Activated T-helper 1 cell treated with anti-CD3 and anti-CD28 coated beads, Interleukin-12 subunit alpha, Interleukin-12 subunit beta, Interleukin-2, Interleukin-4 antibody, amounts not matched to agents 30 ng/mL and 10 ng/mL and 1 ng/mL, durations not matched to agents 14 hours and 24 hours and 36 hours (primary cell): ENCODE measurements at places on chromosomes 5 and 9. TPM values are rescaled to one million over a fixed set of nuclear protein-coding genes. Genes with fewer than 3 reads are reported as not detected.

REEP2 gene
- 5.1 and 5.4 TPM in 2 replicates for total RNA-seq

DMRT3 gene
- not detected in 2 replicates for total RNA-seq

UTP15 gene
- total RNA-seq, result 61.0 and 64.1 TPM in 2 replicates

SHISAL2B gene
- not detected in 2 replicates for total RNA-seq

IFNA17 gene
- not detected in 2 replicates for total RNA-seq

DNA sequence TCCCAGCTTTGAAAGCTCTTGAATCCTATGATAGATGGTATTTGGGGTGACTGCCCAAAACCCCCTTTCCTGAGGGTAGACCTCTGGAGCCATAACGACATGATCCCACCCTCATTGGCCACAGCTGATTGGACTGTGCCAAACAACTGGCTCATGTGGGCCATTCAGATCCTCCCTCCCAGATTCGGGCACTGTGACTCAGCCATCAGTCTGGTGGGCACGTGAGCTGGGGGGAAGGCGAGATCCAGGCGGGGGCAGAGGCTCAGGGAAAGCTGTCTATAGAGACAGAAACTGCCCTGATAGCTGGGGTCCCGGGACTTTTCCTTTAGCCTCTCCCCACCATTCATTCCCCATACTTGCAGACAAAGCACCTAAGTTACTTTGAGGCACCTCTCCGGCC lies 15.1 kb upstream of the NCS1 start:
- DNase-seq, result no peak

DNA sequence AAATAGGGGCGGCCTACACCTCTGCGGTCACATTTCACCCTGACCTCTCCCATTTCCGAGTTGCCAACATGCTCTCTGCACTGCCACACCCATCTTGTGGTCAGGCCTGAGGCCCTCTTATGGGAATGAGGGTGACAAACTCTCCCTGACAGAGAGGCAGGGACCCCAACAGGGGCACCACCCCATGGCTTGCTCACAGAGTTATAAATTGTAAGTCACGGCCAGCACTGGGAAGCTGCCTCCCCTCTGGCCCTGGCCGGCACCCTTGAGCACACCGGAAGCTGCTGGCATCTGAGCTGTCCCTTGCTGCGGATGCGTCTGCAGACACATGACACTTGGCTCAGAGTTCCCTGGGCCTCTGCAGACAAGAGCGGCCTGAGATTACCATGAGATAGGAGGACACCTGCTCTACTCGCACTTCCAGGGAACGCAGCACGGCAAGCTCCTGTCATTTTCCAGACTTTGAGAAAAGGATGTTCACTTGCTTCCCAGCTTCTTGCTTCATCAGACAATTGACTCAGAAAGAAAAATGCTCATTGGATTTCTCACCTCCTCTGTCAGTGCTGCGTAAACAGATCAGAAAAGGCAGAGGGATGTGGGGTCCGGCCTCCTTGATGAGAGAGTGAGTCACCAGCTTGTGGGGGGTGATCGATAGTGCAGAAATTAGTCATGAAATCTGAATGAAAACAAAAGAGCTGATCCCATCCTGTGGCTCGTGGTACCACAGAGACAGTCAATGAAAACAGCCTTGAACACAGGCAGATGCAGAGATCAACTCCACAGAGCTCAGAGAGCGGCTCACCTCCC lies 269.8 kb downstream of the SYK start:
- DNase-seq, result peak; percentile 35

- no peak for DNase-seq
Measured at GRCh38 chr5:149370878-149371277, 8.2 kb downstream of the IL17B start.

DNA sequence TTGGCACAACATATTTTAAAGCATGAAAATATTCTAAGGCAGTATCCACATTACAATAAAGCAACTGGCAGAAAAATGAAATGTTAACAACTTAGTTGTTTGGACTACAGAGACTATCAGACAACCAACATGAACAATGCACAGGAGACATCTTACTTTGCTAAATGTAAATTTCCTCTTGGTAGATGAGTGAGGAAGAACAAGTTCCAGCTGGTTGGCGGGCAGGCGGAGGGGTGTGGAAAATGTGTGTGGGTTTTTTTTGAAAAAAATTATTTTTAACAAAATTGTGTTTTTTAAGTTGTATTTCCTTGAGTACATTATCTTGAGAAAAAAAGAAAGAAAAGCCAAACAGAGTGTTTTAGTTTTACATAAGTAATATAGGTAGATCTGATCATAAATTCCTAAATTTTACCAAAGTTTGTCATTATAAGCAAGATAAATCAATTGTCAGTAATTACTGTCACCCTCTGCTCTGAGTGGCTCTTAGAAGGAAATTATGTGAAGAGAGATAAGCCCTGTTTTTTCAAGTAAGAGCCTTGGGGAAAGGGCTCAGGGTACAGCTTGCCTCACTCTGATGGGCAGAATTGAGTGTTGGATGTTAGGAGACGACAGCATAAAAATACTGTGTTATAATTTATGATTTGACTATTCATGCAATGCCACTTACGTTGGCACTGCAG lies 42.5 kb downstream of the TMEM167A start:
- no peak for DNase-seq

- DNase-seq, result no peak
Measured at GRCh38 chr9:38041564-38042243, 27.3 kb downstream of the SHB start.

- DNase-seq, result no peak
Measured at GRCh38 chr9:100567856-100568255, 10.0 kb upstream of the CAVIN4 start.

DNA sequence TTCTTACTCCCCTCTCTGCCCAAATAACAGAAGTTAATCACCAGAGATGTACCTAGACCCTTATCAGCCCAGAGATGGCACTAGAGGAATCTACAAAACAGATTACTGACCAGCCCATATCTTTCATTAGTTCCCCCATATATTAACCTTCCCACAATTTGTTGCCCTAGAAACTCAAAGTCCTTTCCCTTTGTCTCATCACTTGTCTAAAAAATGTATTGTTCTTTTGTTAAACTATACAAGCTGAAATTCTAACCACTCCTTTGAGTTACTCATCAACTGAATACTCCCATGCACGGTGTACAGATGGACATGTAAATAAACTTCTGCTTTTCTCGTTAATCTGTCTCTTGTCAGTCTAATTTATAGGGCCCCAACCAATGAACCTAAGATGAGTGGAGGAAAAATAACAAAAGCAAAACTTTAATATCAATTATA lies 130.9 kb downstream of the CCDC192 start:
- no peak for DNase-seq

GRCh38 chr5:96961053-96961452 lies 25.2 kb downstream of the LNPEP start:
- DNase-seq, result peak; percentile 17

DNA sequence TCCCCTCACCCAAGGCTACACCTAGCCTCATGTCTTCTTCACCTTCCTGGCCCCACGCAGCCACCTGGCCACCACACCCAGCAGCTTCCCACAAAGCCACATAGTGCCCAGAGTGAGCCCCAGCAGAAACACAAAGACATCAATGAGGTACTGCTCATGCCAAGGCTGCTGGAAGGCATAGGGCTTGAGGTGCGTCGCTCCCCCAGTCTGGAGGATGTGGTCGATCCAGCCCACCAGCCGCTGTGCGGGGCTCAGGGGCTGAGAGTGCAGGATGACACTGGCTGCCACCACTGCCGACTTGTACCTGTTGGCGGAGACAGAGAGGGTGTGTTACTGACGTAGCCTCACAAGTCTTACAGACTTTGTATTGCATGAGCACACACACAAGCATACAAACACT lies 15.8 kb upstream of the CAPSL start:
- no peak for DNase-seq

DNA sequence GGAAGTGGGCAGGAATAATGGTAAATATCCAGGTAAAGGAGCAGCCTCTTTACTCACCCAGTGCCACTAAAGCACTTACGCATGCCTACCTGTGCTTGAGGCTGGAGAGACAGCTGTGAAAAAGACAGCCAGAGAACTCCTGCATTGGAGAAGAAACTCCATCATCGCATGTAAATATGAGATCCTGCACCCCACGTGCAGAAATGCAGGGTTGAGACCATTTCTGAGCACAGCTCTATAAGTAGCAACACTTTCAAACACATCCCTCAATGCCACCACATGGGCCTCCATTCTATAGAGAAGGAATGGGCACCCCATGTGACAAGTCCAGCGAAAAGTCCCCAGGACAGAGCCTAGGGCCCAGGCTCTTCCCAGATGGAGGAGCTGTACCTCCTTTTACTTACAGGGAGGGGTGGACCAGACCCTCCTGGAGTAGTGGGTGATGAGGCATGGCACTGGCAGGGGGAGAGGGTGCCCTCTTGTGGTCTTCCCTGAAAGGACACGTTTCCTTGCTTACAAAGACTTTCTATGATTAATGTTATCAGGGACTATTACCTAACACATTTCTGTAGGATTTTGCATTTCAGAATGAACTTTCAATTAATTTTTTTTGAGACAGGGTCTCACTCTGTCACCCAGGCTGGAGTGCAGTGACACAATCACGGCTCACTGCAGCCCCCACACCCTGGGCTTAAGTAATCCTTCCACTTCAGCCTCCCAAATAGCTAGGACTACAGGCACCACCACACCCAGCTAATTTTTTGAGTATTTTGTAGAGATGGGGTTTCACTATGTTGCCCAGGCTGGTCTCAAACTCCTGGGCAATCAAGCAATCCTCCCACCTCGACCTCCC lies 55.3 kb upstream of the IL17B start:
- peak; percentile 21 for DNase-seq

DNA sequence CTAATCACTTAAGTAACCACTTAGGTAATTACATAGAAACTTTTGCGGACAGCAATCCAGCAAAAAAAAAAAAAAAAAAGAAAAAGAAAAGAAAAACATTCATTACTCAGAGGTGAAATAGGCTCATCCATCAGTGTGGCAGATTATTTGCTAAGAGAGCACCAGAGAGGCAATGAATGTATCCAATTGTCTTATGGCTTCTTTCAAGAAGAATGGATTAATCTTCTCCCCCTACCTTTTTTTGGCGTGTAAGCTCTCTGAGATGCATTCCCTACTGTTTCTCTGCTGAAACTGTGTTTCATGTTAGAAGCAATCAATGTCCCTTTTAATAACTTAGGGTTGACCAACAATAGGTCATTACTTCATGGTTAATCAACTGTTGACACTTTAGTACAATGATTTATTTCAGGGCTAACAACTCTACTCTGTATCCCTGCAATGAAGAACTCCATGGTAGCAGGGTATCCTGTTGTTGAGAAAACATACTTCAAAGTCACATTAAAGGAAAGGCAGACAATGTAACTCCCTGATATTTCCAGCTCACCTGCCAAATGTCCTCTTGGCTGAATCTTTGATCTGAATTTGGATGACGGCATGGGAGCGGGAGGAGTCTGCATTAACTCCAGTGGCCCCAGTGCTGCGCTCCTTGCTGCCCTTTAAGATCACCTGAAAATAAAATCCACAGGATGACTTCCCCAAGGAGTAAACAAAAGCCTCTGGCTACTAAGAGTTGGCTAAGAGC lies 57.6 kb downstream of the KIF24 start:
- DNase-seq, result no peak

GRCh38 chr9:133073086-133074014 lies 11.6 kb downstream of the CEL start:
- DNase-seq, result no peak

- DNase-seq, result no peak
Measured at GRCh38 chr5:78523314-78524193, 125.0 kb downstream of the LHFPL2 start.

GRCh38 chr9:127654619-127655018 lies 42.5 kb downstream of the STXBP1 start:
- DNase-seq, result no peak

DNA sequence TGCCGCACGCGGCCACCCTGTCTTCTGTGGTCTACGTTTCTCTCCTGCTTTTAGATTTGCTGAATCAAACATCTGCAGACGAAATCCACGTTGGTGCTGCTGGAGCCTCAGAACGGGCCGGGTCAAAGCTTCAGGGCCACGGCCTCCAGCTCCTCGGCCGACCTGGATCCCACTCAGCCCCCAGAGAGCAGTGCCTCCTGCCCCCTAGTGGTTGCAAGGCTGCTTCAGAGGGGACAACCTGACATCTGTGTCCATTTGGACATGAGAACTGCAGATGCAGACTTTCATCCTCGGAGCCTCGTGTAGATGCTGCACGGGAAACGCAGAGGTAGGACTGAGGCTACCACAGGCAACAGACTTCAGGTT lies 23.0 kb upstream of the SLC6A3 start:
- DNase-seq, result no peak
